ENCODE measurements at places on chromosomes 6 and 20.

DNA sequence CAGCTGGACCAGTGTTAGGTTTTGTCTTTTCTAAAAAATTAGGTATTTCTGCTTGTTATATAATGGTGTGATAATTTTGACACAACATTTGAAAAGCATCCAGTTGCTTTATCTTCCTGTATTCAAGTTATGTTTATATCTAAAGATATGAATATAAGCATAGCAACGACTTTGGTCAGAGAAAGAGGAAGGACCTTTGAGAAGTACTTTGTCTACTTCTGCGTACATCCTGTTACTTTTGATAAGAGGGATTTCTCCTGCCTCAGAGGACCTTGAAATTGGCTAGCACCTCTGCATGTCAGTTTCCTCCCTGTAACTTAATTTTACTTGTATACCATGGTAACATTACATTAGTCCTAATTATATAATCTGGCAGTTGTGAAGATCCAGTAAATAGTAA is 24.8 kb downstream of the PHF20 start:
- no peak for DNase-seq

DNA sequence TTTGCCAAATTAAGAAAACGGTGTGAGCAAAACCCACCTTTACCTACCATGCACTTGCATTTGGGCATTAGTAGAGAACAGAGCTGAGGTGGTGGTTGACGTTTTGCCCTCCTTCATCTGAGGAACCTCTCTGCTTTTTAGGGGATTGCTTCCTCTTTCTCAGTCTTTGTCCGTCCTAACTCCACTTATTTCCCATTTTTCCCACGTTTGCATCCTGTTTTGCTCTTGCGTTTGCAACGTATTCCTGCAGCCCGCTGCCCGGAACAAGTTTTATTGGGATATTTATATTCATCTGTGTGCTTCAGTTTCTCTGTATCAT is 374 bp upstream of the SERINC1 start:
- no peak for DNase-seq

- no peak for DNase-seq
Observed at GRCh38 chr20:51757226-51757625, 11.0 kb downstream of the ATP9A start.

DNA sequence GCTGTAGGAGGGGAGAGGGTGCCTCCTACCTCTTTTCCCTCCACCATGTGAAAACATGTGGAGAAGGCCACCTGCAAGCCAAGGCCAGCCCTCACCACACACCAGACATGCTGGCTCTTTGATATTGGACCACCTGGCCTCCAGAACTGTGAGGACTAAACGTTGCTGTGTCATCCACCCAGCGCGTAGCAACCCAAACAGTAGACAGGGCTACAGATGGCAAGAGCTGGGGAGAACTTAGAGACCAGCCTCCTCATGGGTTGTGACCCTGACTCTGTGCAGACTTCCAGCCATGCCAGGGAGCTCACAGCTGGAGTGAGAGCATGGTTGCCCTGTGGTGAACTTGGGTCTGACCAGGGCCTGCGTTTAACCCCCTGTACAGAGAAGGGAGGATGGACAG is 195.9 kb upstream of the CST7 start:
- DNase-seq: no peak

GRCh38 chr20:45156713-45157112 is 18.0 kb upstream of the PI3 start:
- DNase-seq: no peak

DNA sequence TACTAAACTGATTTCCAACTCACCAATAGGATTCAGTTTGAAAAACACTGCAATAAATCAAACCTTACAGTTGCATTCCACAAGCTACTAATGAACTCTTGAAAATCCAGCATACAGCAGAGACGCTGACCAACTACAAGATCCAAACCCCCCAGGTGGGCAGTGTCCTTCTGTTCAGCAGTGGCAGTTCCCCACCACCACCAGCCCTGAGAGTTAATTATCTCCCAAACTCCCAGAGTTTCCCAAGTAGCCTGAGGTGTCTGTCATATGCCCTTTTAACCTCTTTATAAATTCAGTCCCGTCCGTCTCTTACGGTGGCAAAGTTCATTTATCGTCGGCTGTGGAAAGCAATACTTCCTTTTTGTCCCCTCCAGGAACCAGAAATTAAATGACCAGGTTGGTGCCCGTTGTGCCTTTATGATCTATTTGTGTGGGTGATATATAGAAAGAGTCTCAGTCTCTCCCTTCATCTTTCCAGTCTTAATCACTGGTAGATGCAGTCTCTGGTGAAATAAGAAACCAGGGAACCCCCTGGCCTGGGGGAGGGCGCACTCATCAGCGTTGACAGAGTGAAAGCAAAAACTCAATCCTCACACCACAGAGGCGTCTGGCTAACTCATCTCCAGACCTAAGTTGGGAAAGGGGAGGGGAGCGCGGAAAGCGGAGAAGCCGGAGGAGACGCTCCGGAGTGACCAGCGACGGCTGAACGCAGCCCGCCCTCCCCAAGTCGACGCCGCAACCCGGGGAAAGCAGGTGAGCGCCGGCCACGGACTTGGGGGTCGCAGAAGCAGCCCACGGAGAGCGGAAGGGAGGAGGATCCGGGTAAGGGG is 717 bp downstream of the MRPL14 start:
- peak; percentile 86 for DNase-seq

DNA sequence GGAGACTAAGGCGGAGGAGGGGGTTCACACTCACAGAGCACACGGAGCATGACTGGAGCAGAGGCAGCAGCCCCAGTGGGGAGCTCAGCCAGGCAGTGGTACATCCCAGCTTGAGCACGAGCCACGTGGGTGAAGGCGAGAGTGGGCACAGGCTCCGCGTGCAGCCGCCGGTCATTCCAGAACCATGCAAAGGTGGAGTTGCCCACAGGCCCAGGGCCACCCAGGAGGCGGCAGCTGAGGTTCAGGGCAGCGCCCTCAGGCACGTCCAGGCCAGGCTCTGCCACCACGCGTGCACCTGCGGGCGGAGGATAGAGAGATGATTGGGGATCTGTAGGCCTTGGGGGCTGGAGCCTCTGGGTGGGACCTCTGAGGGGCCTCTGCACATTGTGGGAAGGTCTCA is 9.5 kb upstream of the ADAM33 start:
- DNase-seq: no peak

GRCh38 chr20:11564491-11564890 is 353.2 kb upstream of the BTBD3 start:
- no peak for DNase-seq

Data from fibroblast of skin of abdomen (primary cell).